ENCODE measurements at places on chromosomes 4 and X.

- no peak for DNase-seq
Measured at GRCh38 chrX:49111791-49112190, 11.7 kb downstream of the GPKOW start.

DNA sequence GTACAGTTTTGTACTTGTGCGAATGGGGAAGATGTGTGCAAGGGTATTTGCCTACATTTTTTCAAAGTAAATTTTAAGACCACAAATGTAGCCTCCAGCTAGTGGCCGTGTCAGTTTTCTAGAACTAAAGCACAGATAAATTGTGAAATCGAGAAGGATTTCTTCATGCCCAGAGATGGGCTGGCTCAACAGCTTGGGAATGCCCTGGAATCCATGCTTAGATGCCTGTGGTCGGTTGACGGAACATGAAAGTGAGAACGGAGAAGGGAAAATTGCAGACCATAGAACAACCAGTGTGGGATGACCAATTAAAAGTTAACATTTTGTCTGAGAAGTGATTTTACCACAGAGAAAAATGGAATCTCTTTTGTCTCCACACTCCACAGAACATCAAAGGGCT is 73.2 kb upstream of the VCX2 start:
- DNase-seq = no peak

- no peak for DNase-seq
Measured at GRCh38 chr4:74112399-74113105, 13.6 kb upstream of the CXCL2 start.

- DNase-seq = no peak
Measured at GRCh38 chr4:5720157-5720850, 9.3 kb downstream of the EVC start.

DNA sequence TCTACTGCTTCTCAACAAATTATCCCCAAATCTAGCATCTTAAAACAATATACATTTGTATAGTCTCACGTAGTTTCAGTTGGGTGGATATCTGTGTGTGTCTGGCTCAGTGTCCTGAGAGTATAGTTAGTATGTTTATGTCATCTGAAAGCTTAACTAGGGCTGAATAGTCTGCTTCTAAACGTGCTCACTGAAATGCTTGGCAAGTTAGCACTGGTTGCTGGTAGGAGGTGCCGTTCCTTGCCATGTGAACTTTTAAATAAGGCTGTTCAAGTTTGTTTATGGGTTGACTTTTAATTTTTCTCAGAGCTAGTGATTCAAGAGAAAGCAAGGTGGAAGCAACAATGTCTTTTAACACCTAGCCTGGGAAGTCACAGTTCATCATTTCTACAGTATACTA is 1673.6 kb downstream of the PCDH7 start:
- DNase-seq = no peak

- DNase-seq = no peak
Measured at GRCh38 chrX:153401133-153401764, at the start of gene PNMA6E. Gene PNMA6E, minus strand, starts transcription at chrX:153401350. Its CDS starts 2,501 bp downstream, at chrX:153398849.

GRCh38 chr4:110003401-110004187 is 90.9 kb downstream of the EGF start:
- DNase-seq = peak; percentile 8

- peak; percentile 73 for DNase-seq
Measured at GRCh38 chr4:108834835-108835384, 72.1 kb upstream of the ETNPPL start.

GRCh38 chrX:72367516-72367915 is 61.8 kb upstream of the CITED1 start:
- DNase-seq = no peak

- no peak for DNase-seq
Measured at GRCh38 chr4:59608466-59608865, 1591.7 kb upstream of the ADGRL3 start.

GRCh38 chr4:37989398-37990260 is 29.4 kb downstream of the PTTG2 start:
- peak; percentile 60 for DNase-seq

- DNase-seq = no peak
Measured at GRCh38 chrX:29852767-29853166, 362.6 kb upstream of the MAGEB2 start.

DNA sequence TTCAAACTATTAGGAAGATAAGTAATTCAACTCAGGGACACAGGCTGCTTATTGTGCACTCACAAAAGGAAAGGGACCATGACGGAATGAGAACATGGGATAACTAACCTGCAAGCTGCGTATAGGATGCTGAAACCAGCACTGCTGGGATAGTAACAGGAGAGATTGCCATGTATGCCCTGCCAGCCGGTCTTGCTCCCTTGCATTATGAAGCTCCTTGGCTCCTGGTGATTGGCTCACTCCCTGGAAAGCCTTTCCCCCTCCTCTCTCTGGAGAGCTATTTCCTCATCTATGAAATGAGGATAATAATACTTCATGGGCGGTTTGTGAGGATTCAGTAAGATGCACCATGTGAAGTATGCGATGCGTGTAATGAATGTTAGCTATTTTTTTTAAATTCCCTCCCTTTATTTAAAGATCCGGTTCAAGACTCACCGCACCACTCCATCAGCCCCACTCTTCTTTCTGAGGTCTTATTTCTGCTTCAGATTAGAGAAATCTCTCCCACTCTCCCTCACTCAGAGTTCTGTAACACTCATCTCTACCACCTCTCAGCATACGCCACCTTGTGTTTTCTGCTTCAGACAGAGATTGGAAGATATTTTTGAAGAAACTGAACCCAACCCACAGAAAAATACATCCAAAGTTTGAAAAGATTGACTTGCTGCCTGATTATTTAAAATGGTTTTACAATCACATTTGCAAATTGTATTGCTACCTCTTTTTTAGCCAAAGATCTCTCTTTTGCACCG is 18.4 kb downstream of the MSMO1 start:
- DNase-seq = no peak

DNA sequence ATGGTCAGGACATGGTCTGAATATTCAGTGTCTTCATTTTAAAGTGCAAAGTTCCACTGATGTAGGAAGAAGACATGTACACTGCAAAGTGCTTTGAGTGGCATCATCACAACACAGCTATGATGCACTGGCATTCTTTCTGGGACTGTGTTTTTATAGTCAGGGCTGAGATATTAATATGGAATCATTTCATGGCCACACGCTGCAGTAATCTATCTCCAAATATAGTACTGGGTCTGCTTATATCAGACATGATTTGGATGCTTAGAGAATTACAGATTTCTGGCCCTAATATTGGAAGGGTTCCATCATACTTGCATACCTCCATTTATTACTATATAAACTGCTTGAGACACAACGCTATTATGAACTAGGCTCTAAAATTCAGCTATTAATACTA is 1170.9 kb downstream of the NLGN4X start:
- no peak for DNase-seq

GRCh38 chr4:24809815-24810405 is 14.5 kb downstream of the SOD3 start:
- DNase-seq = no peak

- no peak for DNase-seq
Measured at GRCh38 chrX:29530501-29530900, 684.9 kb upstream of the MAGEB2 start.

DNA sequence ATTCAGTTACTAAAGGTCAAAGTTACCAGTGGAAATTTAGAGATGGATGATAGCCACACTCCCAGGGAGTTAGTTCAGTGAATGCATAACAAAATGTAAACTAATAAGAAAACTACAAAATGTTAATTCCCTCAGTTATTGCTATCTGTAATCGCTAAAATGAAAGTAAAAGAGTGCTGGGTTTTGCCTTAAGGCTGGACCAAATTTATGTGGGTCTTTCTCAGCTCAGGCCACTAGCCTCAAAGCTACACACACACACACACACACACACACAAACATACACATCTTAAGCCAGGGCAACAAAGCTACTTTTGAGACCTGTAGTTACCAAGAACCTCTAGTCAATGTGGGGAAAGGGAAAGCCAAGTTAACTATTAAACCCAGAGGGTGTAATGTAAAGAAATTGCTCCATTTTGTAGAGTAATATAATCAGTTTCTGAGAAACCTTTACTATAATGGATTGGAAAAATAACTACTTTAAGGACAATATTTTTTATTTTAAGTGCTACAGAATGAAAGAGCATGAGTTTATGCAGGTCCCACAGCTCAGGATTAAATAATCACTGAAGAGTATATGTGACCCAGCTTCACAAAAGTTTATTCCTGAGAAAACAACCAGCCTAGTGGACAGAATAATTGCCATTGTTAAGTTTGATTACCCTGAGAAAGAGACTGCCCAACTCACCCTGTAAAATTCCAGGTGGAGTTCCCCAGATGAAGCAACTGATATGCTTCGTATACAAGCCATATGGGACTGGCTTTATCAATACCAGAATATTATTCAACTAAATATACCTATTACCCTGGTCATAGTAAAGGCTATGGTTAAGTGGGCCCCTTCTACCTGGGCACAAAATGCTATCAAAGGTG is 8.9 kb upstream of the UGT2A3 start:
- no peak for DNase-seq

GRCh38 chr4:185817403-185817818 is 5.4 kb upstream of the SORBS2 start:
- DNase-seq = no peak

- no peak for DNase-seq
Measured at GRCh38 chr4:101218894-101219293, 128.4 kb downstream of the PPP3CA start.

DNA sequence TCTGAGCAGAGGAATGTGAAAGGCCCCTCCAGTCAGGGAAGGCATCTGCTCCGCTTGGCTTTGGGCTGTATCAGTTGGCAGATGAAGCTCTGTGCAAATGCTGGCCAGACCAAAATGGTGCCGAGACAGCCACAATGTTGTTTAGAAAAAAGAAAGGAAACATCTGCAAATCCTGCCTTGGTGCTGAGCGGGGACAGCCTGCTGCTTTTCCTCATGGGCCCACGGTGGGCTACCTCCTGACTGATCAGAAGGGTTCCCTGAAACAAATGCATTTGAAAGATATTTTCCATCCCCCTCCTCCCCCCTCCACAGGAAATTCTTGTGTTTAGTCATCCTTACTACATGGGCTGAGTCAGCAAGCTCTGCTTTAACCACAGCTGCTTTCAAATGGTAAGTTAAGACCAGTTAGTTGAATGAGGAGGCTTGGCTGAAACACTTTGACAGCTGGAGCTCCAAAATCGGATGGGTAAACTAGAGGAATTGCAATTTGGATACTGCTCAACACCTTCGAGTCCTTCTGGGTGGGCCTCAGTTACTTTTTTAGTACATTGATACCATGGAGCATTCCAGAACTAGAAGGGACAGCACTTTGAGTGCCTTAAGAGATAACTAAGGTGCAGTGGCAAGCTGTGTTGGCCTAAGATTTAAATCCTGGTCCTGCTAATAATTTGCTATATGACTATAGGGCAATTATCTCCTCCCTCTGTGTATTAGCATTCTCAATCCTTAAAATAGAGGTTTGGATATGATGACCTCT is 36.0 kb downstream of the PLAC1 start:
- peak; percentile 53 for DNase-seq

- DNase-seq = no peak
Measured at GRCh38 chrX:110561034-110561433, 202.4 kb downstream of the RTL9 start.

DNA sequence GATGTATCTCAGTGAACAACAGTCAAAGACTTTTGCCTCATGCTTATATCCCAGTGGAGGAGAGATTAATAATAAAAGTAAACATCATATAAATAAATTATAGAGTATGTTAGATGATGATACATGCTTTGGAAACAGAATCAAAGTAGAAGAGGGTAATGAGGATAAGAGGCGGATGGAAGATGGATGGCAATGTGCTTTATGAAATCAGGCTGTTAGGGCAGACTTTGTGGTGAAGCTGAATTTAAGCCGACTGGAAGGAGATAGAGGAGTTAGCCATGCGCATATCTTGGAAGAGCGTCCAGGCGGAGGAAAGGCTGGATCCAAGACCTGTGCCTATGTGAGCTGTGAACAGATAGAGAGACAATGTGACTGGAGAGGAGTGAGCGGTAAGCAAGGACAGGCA is 74.9 kb upstream of the GUCY1A1 start:
- DNase-seq = no peak

DNA sequence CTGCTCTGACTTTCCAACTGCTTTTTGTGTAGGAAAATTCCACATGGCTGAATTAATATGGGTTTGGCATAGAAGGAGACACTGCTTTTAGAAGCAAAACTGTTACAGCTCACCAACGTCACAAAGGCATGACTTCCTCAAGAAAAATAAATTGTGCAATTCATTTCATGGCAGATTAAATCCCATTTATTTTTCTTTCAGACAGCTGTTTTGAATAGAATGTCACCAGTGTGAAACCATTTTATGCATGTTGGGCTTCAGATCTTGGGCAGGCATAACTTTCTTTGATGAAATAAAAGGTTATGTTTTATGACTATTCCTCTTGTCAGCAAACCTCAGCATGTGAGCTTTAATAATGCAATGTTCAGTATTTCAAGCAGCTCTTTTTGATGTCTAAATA is 542.8 kb downstream of the GALNTL6 start:
- no peak for DNase-seq

DNA sequence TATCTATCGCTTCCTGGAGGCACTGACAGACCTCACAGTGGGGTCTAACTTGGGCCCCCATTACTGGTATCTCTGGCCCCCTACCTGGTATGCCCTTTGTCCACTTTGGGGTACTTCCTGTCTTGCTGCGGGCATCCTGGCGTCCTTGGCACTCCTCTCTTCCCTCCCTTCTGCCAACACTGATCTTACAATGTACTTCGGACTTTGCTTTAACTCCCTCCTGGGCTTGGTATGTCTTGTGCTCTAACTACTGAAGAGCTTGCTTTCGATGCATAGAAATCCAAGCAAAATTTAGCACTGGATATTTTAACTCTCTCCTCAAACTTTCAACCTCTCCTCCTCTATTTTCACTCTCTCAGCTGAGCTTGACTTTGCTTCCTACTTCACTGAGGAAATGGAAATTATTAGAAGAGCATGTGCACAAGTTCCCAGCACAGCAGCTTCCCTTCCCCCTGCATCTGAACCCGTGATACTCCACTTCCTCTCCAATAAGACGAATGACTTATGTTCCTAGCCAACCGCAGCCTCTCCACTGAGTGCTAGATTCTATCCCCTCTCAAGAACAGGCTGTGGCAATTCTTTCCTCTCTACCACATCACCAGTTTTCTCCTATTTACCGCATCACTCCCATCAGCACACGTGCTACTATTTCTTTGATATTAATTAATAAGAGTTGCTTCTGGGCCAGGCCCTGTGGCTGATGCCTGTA is 52.9 kb downstream of the SUPT20HL2 start:
- peak; percentile 68 for DNase-seq

GRCh38 chr4:127449449-127449848 is 183.3 kb upstream of the INTU start:
- DNase-seq = no peak

DNA sequence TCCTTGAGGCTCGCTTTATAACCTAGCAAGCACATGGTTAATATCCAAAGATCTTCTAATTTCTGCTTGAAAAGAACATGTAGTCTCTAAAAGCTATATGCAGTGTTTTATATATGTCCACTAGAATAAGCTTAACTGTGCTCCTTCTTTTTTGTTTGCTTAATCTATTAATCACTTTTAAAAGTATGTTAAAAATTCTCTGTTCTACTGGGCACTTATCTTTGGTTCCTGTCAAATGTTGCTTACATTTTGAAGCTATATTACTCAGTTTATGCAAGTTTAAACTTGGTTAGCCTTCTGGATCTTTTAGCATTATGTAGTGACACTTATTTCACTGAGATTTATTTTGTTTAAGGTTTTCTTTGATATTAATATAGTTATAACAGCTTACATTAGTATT is 32.5 kb downstream of the MAOA start:
- no peak for DNase-seq

- no peak for DNase-seq
Measured at GRCh38 chrX:9663216-9663615, 102.4 kb downstream of the GPR143 start.

GRCh38 chr4:126144543-126145237 is 829.9 kb downstream of the FAT4 start:
- no peak for DNase-seq

GRCh38 chr4:21656832-21657231 is 291.7 kb downstream of the KCNIP4 start:
- DNase-seq = no peak

Data from hematopoietic multipotent progenitor cell treated with erythropoietin and hydrocortisone succinate and interleukin-3 and kit ligand, for 6 days (in vitro differentiated cells).